ENCODE measurements at places on chromosomes 6 and 20.

DNA sequence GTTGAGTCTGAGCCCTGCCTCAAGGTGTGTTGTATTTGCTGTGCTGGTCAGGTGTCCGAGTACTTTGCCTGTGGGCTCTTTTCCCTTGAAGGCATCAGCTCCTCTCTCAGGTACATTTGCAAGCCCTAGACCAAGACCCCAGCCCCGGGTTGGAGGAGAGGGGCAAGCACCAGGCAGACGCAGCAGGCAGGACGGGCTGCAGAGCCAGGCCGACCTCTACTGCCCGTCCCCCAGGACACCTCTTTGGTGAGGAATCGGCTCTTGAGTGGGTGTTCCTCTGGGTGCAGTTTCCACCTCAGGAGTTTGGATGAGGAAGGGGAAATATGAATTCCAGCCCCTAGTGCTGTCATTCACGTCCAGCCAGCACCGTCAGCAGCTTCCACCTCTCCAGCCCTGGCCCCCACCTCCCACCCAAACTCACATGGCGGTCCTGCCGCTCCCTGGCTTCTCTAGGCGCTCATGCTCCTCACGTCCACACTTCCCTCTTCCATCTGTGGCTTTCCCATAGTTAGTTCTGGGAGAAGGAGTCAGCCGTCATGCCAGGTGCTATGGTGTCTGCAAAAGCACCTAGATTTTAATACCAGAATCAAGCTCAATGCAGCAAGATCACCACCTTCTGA lies 183.9 kb downstream of the DLL1 start:
- no peak for DNase-seq

DNA sequence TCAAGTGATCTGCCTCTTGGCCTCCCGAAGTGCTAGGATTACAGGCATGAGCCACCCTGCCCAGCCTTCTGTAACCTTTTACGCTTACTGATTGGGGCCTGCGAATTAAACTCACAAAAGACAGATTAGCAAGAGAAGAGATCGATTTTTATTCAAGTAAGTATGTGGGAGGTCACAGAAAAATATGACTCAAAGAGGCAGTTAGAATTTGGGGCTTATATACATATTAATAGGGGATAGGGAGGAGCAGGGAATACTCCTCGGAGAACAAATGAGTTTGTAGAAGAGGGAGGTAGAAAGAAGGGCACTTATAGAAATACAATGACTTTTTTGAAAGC lies 78.9 kb downstream of the CD24 start:
- DNase-seq = no peak

DNA sequence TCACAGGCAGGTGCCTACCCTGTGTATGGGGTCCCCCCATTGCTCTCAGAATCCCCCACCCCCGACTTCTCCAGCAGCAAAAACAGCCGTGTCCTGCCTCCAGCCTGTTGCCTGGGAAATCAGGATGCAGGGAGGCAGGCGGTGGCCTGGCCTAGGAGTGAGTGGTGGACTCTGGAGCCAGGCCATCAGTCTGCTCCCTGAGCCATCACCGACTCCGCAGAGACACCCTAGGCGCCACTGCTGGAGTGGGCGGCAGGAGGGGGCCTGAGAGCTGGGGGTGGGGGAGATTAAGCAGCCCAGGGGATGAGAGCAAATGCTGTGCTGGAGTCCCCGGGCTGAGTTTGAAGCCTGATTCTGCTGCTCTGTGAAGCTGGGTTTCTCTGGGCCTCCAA lies 93.2 kb downstream of the CD40 start:
- no peak for DNase-seq

GRCh38 chr6:161507375-161507774 lies 233.5 kb upstream of the AGPAT4 start:
- no peak for DNase-seq

GRCh38 chr6:87465051-87465450 lies 7.7 kb upstream of the SLC35A1 start:
- no peak for DNase-seq

DNA sequence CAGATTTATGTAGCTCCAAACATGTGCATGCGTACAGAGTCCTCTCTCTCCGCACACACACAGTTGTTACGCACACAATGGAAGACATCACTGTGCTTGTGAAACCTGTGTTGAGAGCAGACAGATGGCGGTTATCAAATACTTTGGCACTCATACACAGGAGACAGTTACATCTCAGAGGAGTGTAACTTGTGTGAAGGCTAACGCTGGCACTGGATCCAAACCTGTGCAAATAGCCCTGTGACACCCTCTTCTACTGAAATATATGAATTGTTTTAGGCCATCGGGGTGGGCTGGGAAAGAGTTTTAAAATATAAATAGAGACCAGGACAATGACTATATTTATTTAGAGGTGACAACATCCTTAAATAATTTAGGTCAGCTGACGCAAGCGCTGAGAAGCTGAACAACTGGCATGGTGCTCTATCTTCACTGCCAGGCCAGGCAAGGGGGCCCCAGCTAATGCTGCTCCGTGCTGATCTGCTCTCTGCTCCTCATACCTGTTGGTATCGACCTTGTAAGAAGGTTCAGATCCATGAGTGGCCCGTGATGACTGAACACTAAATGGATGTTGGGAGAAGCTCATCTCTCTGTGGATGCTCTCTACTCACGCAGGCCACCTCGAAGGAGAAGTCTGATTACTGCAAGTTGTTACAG lies 69.4 kb downstream of the FOXC1 start:
- DNase-seq = no peak

DNA sequence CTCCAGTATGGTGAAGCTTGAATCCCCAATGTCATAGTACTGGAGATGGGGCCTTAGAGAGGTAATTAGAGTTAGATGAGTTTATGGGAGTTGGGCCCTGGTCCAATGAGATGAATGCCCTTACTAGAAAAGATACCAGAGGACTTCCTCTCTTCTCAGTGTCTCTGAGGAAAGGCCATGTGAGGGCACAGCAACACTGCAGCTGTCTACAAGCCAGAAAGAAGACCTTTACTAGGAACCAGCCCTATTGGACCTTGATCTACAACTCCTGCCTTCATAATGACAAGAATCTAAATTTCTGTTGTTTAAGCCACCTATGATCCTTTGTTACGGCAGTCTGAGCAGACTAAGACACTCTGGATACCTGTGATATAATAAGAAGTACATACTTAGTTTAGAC lies 31.4 kb upstream of the AKAP7 start:
- no peak for DNase-seq

- DNase-seq = no peak
Measured at GRCh38 chr6:83442752-83443151, 11.9 kb upstream of the ME1 start.

GRCh38 chr20:63664861-63665594 lies 6.9 kb downstream of the RTEL1 start:
- DNase-seq = no peak
